Kidney epithelial cell (primary cell): ENCODE measurements at places on chromosomes 3 and 15.

DNA sequence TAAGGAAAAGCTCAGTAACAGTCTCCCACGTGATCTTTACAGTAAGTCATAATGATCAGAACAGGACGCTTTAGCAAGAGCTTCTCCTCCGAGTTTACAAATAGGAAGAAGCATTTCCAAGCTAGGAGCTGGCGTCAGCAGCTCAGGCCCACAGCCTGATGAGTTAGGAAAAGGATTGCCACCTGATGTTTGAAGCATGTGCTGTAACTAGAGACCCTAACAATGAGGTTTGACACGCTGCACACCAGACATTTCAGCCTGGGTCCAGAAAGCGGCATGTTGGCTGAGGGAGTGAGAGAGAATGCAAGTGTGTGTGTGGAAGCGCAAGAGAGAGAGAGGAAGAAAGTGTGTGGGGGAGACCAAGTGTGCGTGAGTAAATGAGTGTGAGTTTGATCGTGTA lies 47.3 kb downstream of the TLE3 start:
- no peak for DNase-seq

DNA sequence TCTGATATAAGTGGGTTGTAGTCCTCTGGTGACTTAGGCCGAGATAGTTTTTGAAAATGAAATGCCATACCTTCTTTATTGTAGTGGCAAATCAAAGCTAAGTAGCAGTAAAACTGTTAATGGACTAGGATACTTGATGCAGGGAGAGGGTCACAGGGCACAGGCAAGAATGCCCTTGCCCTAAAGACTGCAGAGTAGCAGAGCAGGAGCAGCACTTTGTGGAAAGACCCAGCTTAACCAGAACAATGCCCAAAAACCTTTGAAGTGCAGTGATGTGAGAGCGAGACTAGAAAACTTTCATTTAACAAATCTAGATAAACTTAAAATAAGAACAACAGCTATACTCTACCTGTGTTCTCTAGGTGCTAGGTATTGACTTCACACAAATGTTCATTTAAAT lies 121.9 kb downstream of the MBNL1 start:
- DNase-seq = no peak

DNA sequence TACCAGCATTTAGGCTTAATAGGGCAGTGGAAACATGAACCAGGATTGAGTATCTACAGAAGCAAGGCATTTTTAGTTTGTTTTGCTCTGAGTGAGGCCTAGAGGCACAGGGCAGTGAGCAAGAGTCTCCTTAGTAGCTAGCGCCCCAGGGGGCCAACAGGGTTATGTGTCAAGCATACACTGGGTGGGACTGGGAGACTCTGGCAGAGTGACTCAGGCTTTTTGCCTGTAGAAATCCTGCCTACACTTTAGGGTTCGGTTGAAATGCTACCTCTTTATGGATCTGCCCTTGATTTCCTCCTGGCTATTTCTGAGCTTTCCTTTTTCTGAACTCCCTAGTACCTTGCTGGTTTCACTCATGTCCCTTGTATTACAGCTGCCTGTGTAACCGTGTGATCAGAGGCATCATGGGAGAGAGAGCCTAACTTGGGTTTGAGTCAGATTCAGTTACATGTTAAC lies 72.2 kb downstream of the TOP2B start:
- DNase-seq = peak; percentile 23

GRCh38 chr15:41935566-41936020 lies 36.8 kb downstream of the EHD4 start:
- DNase-seq = no peak
